Stimulated activated CD4-positive, alpha-beta T cell treated with anti-CD3 and anti-CD28 coated beads, Interleukin-1b, Interleukin-23, amount 100 ng/mL, for 1 hour (primary cell): ENCODE measurements at places on chromosomes 16 and 17.

DNA sequence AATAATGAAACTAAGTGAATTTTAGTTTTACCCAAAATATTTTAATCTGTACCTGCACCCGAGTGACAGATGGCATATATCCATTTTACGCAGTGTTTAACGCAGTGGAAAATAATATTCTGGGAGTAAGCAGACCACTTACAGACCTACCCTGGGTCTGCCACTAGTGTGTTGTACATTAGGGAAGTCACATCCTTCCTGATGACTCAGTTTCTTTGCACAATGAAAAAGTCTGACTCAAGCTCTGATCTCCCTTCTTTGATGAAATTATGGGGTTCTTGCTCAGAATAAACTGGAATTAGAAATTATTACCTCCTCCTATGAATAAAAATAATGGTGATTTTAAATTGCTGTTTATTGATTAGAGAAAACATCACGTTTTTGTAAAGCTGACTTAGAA, 123.2 kb upstream of the AXIN2 start:
- DNase-seq = no peak

GRCh38 chr17:41687828-41688640, 651 bp upstream of the EIF1 start:
- DNase-seq = no peak

GRCh38 chr17:60900688-60901087, 223.0 kb downstream of the BCAS3 start:
- DNase-seq = no peak

- no peak for DNase-seq
Measured at GRCh38 chr17:43403846-43404245, 5.1 kb downstream of the ARL4D start.

DNA sequence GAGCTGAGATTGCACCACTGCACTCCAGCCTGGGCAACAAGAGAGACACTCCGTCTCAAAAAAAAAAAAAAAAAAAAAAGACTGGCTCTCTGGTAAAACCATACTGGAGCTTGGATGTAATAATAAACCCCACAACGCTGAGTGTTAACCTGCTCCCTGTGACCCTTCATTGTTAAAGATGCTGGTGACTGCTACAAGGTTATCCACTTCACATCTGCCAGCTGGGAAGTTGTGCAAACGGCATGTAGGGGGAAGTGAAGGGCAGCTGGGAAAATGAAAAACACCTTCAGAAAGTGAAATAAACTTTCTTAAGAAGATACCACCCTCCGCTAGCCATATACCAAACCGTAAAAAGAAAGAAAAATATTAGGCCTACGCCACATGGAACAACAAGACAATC, 131.0 kb upstream of the NUDT7 start:
- no peak for DNase-seq

- no peak for DNase-seq
Measured at GRCh38 chr16:88855176-88855575, 1.6 kb downstream of the GALNS start.

DNA sequence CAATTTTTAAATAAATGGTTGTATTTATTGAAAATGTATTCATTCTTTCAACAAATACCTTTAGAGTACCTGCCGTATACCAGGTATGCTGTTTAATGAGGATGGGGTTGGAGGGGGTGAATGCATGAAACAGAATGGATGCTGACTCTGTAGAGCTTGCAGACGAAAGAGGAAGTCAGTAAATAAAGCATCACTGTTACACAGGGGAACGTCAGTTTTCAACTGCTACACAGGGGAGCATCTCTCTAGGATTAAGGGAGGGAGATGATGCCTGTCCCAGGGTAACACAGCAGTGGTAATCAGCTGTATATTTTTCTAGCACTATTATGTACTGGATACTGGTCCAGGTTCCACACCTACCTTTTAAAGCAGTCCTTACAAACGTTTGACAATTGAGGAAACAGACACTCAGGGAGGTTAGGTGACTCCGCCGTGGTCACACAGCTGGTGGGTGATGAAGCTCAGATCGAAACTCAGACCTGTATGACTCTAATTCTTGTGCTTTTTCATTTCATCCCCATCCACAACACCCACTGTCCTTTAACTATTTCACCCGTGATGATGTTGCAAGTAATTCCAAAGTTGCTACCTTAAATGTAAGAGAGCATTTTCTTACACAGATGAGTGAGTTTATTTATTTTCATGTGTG, 452.1 kb upstream of the HSBP1 start:
- DNase-seq = no peak

- DNase-seq = no peak
Measured at GRCh38 chr17:76083536-76084182, 4.7 kb downstream of the ZACN start.
